ENCODE measurements at places on chromosomes 5 and 9.

DNA sequence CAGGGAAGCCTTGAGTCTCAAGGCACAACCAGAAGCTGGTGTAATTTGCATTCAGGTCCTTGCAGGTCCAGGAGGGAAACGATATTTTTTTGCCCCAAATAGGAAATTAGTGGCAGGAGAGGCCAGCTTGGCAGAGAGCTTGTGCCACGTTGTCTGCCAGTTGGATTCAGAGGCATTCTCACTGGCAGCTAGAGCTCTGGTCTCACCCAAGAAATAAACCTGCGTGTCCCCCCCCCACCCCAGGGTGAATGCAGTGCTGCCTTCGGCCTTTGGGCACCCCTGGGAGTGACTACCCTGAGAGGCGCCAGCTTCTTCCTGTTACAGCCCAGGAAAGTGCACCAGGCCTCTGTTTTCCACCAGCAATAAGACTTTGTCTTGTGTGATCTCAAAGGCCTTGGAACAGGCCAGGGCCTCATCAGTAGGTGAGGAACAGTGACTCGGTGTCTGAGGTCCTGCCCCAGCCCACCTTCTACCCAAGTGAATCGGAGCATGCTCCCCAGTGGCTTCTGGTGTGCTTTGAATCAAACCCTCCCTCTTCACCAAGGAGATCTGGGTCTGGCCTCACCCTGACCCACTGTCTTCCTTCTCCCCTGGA, 68.4 kb downstream of the HSPA4 start:
- no peak for DNase-seq

- no peak for DNase-seq
Observed at GRCh38 chr5:154972476-154973080, 31.7 kb downstream of the MRPL22 start.

DNA sequence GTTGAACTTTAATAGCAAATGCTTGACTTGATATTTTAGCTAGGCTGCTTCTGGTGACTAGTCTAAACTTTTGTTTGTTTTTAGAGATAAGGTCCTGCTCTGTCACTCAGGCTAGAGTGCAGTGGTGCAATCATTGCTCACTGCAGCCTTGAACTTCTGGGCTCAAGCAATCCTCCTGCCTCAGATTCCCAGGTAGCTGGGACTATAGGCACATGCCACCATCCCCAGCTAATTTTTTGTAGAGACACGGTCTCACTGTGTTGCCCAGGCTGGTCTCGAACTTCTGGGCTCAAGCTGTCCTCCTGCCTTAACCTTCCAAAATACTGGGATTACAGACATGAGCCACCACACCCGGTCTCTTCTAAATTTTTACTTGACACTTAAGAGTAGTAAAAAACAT, 20.7 kb downstream of the CDC37L1 start:
- no peak for DNase-seq

GRCh38 chr5:171989276-171989675, 17.2 kb downstream of the FBXW11 start:
- DNase-seq, result no peak

DNA sequence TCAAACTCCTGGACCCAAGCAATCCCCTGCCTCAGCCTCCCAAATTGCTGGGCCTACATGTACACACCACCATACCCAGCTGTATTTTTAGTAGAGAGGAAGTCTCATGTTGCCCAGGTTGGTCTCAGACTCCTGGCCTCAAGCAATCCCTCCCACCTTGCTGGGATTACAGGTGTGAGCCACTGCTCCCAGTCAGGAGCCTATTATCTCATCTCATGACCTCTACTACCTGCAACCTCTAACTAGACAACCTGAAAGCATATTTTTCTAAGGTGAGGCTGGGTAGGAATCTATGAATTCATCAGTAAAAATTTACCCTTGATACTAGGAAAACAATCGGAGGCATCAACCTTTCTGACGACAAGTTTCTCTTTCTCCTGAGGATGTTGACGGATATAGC, 10.0 kb downstream of the FAM13B start:
- no peak for DNase-seq

DNA sequence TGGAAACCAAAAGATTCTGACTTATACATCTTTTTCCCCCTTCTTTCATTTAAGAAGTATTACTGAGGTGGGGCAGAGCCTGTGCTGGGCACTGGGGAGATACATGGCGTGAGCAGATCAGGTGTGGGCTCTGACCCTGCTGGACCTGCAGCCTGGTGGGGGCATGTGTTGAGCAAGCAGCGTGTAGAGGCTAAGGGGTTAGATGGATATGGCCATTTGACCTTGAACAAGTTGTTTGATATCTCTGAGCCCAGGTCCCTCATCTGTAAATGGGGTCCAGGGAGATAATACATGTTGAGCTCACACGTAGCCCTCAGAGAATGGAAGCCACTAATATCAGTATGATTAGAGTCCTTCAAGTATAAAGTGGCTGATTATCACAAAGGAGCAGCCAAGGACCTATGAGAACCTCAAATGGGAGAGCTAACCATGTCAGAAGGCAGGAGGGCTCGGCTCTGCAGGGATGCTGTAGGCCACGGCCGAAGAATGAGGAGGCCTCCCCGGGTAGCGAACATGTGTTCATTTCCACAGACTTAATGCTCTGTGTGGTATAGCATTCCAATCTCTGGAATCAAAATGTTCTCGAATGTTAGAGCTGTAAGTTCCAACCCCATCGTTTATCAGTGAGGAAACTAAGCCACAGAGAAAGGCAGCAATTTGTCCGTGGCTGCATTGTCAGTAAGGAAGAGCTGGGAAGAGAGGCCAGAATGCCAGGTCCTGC, 15.4 kb upstream of the ANGPTL2 start:
- DNase-seq, result no peak

DNA sequence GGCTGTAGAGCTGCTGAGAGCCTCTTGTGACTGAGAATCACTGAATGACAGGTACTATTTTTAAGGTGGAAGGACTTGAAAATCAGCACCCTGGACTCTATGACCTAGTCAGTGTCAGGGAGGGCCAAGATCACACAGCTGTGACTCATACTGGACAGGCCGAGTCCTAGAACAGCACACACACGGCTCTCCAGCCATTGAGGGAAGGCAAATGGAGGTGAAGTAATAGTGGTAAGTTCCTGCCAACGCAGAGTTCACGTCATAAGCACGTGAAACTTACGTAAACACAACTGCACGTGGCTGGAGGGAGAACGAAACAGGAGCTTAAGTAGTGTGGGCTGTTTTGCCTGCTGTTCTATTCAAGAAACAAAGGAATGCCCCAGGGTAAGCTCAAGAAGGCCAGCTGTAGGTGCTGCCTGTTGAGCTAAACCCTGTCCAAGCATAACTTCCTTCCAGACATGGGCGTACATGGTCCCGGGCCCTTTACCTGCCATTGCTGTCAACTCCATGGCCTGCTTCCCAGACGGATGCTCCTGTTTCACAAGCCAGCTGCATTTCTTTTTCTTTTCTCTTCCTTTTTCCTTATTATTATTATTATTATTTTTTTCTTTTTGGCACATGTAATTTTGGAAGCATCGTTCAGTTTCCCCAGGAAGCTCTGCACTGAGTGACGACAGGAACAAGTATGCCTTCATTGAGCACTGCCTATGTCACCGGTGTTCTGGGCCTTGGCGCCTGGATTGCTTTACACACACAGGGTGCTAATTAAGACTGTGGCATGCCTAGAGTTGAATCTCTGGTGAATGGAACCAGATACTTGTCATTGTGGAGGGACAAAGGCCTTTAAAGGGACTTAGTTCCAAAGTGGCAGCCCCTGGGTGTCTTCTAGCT, 10.2 kb upstream of the LCP2 start:
- DNase-seq, result no peak

- no peak for DNase-seq
Observed at GRCh38 chr9:132914924-132915323, 29.5 kb downstream of the TSC1 start.

- DNase-seq, result no peak
Observed at GRCh38 chr9:69599232-69599971, 72.8 kb downstream of the APBA1 start.

DNA sequence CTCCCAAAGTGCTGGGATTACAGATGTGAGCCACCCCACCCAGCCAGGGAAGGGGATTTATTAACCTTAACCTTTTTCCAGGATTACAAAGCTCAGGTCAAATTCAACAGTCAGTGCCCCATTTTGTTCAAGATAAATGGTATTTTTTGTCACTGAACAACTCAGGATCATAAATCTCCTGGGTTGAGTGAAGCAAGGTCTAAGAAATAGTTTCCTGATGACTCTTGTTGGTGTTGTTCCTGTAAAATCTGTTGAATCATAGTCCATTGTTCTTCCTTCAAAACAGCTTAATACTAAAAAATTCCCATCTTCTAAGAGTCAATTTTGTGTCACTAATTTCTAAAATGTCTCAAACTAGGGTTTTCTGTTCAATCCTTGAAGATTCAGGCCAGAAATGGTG, 33.9 kb upstream of the JMY start:
- no peak for DNase-seq

DNA sequence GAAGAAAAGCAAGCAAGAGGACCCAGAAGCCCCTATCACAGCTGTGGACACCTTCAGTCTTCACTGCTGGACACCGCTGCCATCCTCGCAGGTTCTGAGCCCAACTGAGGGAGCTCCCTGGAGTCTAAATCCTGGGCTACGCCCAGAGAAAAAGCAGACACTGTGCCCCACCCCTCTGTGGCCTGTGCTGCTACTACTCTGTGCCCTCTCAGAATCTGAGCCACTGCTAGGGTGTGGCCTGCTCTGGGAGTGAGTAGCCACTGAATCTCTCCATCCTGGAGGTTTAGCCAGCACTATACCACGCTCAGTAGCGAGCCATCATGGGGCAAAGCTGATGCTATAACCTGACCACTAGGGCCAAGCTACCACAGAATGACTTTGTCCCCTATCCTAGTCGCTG, 338.2 kb downstream of the NPR3 start:
- no peak for DNase-seq

GRCh38 chr9:18973348-18973747, 59.7 kb downstream of the SAXO1 start:
- DNase-seq, result no peak

DNA sequence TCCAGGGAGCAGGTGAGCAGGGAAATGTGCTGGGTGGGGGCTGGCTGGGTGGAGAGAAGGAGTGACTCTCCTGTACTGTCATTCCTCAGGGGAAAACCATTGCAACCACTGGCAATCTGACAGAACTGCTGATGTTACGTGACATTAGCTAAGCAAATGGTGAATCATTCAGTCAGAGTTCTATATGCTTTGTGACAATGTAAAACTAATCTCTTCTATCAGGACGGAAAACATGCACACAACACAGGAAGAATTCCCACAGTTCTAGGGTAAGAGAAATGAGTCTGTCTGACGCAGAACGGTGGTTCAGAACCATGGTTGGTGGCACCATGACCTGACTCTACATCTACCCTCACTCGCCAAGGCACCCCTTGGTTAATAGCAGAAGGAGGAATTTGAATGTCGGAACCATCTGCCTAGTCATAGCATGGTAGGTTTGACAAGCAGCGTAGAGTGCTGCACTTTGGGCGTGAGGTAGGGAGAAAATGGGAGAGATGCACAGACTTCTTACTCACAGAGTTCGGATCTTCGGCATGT, 243.6 kb upstream of the PANK3 start:
- DNase-seq, result no peak
